ENCODE measurements at places on chromosomes 6 and 20.

- no peaks in the 10 kb centered on the region for H3K27me3 ChIP-seq
- H3K4me1 ChIP-seq: no peaks in the 10 kb centered on the region
- H3K36me3 ChIP-seq: no peaks in the 10 kb centered on the region
- no peak overlapping the region for H3K27ac ChIP-seq
Measured at GRCh38 chr6:23647045-23647444, 479.0 kb upstream of the NRSN1 start.

GRCh38 chr6:152836523-152836922 lies 85.9 kb downstream of the VIP start:
- no peak overlapping the region for H3K4me3 ChIP-seq
- H3K4me1 ChIP-seq: no peaks in the 10 kb centered on the region

DNA sequence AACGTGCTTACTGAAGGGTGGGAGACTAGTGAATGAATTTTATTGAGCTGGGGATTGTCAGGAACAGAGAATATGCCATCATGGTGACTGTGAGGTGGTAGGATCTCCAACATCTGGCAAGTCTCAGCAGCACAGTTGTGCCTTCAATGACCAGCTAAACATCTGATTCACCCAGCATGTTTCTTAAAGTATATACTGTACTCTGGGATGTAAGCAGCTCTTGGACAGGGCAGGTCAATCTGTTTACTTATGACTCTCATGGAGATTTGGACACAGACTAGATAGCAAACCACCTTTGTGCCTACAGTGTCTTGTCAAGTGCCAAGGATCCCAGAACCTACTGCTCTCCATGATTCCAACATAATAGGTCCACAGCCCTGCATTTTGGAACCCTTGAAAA lies 801.0 kb upstream of the CITED2 start:
- no peaks in the 10 kb centered on the region for H3K27me3 ChIP-seq
- no peak for DNase-seq
- no peaks in the 10 kb centered on the region for H3K36me3 ChIP-seq
- H3K4me3 ChIP-seq: no peak overlapping the region
- no peaks in the 10 kb centered on the region for H3K4me1 ChIP-seq

DNA sequence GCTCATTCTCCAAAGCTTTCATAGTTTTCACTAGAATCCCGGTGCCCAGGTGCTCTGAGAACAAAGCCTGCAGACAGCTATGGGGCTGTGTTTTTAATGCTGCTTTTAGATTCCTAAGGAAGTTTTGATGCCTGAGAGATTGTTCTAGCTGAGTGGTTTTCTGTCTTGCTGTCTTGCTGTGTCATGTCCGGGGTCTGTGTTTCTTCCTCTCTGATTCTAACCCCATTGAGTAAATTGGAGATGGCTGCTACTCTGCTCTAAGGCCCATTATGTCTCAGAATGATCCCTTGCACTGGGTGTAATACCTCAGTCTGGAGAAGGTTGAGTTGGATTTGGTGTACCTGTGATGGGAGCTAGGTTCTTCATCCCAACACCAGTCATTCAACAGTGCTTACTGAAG lies 63.4 kb downstream of the ARID1B start:
- H3K4me3 ChIP-seq: no peak overlapping the region
- peaks cover 36% of the 10 kb centered on the region for H3K36me3 ChIP-seq
- H3K27ac ChIP-seq: no peak overlapping the region
- no peaks in the 10 kb centered on the region for H3K27me3 ChIP-seq
- DNase-seq: no peak

DNA sequence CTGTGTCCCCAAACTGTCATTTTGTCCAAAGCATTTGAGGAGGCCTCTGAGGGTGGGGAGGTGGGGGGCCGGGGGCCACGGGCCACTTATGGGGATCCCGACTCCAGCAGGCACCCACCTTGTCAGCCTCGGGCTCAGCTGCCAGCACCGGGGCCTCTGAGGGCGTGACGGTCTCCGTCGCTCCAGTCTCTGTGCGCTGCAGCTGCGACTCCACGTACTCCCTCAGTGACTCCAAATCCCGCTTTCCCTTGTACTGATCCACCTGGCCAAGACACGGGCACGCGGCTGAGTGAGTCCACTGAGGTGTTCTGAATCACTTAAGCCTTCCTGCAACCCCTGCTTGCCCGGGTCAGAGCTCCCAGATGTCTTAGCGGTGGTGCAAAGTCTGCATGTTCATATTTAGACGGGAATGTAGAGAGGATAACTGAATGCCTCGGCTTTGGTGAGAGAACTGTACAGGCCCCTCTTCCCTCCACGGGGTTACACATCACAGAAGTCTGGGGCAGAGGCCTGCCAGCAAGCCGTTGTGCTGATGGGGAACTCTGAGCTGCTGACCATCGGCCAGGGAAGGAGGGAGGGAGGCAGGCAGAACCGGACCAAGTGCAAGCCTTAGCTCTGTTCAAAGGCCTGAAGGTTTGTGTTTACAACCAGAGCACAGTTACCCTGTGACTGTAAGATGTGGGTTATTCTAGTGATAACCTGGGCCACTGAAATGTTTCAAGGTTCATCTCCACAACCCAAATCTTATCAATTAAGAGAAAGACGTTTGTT lies 21.8 kb downstream of the TXNDC5 start:
- H3K36me3 ChIP-seq: peaks cover 100% of the 10 kb centered on the region
- no peaks in the 10 kb centered on the region for H3K4me1 ChIP-seq
- H3K4me3 ChIP-seq: no peak overlapping the region
- no peak overlapping the region for H3K27ac ChIP-seq
- no peak for DNase-seq

DNA sequence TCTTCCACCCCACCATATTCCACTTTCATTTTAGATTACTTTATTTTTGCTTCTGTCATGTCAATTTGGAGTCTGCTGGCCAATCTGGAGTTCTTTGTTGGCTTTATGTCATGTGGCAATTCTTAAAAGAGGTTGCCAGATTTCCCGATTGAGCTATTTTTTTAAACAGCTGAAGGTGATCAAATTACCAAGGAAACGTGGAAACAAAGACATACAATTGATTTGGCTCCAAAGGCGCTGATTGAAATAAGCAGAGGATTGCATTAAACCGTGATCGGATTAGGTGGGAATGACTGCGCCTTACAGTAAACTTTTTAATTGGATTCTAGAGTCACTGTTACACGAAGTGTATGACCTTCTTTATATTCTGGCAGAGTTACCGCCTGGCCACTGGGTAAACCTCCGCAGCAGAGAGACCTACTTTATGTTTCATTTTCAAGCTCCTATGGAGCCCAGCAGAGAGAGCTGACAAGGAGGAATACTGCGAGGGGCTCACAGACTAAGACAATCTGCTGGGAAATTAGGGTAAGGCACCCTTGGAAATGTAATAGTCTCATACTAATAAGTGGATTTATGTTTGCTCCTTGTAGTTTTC lies 37.9 kb downstream of the SIM1 start:
- no peaks in the 10 kb centered on the region for H3K36me3 ChIP-seq
- H3K27ac ChIP-seq: no peak overlapping the region
- H3K4me1 ChIP-seq: peaks cover 4% of the 10 kb centered on the region
- H3K4me3 ChIP-seq: no peak overlapping the region
- no peak for DNase-seq

DNA sequence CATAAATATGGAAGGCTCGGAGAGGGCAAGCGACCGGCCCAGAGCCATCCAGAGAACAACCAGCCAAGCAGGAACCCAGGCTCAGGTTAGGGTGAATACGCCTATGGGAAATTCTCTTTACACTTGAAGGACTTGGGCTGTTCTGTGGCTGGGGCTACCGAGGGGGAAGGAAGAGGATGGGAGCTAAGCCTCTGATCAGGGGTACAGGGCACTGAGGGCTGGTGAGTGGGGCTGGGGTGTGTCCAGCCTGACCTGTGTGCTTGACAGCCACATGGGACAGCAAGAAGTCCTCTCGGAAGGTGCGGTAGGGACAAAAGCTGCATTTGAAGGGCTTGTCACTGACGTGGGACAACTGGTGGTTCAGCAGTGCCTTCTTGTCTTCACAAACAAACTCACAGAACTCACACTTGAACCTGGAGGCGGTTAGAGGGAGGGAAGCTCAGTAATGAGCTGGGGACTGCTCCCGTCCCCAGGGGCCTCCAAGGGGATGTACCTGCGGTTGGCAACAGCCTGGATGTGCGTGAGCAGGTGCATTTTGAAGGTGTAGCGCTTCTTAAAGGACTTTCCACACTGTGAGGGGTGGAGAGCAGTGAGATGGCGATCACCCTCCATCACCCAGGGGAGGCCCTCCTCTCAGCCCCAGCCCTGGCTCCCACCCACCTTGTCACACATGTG lies 11.9 kb downstream of the ZNF335 start:
- DNase-seq: no peak
- H3K27ac ChIP-seq: no peak overlapping the region
- no peaks in the 10 kb centered on the region for H3K27me3 ChIP-seq
- no peak overlapping the region for H3K4me3 ChIP-seq

DNA sequence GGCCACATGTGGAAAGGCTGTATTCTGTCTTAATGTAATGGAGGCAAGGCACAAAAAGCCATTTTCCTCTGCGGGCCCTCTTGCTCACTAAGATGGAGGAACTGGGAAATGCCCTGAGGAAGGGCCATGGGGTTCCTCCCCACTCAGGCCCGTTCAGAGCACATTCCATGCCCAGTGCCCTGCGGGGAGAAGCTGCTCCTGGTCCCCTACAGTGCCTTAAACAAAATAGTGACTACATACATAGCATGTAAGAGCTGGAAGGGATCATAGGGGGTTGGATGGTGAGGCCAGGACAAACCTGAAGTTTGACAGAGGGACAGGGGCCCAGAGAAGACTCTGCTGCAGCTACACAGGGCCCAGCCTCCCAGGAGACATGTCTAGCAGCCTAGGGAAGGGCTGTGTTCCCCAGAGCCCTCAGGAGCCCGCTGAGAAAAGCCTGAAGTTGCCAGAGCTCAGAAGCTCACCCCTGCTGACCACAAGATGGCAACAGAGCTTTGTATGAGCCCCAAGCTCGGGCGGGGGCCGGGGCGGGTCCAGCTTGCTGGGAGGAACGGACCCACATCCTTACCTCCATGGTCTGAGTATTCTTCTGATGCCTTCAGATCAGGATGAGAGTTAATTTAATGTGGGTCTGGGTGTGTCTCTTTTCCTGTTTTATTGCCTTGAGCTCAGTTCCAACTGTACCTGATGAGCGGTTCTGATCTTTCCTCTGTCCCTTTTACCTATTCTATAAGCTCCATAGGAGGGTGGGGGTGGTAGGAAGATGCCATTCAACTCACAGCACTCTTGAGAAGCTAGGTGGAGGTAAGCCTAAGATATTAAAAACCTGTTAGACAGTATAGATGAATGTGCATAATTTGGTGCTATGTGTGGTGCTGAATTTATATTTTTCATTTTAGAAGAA lies 242.9 kb downstream of the CDC5L start:
- no peaks in the 10 kb centered on the region for H3K36me3 ChIP-seq
- no peaks in the 10 kb centered on the region for H3K4me1 ChIP-seq
- H3K27me3 ChIP-seq: peaks cover 4% of the 10 kb centered on the region
- peak; percentile 12 for DNase-seq
- H3K4me3 ChIP-seq: no peak overlapping the region

DNA sequence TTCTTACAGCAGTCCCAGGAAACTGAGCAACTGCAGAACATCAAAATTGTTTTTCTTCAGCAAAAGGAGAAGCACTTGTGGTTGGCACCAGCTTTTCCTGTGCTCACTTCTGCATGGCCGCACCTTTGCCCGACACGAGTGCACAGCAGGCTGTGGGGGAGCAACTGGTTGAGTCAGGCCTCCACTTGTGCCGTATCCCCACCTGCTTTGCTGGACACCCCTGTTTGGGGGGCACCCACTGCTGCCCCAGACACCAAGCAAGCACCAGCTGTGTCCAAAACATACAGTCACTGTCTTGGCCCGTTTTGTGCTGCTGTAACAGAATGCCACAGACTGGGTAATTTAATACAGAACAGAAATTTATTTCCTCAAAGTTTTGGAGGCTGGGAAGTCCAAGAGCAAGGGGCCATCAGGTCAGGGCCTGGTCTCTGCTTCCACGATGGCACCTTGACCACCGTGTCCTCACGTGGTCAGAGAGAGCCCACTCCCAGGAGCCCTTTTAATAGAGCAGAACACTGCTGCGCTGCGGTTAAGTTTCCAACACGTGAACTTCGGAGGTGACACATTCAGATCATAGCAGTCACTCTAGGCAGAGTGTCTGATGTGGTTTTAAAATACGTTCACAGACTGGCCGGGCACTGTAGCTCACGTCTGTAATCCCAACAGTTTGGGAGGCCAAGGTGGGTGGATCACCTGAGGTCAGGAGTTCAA lies 8.7 kb upstream of the GMEB2 start:
- DNase-seq: peak; percentile 80
- H3K27ac ChIP-seq: peak overlapping the region; percentile 92
- peaks cover 7% of the 10 kb centered on the region for H3K36me3 ChIP-seq
- no peaks in the 10 kb centered on the region for H3K27me3 ChIP-seq
- H3K4me1 ChIP-seq: peaks cover 42% of the 10 kb centered on the region

DNA sequence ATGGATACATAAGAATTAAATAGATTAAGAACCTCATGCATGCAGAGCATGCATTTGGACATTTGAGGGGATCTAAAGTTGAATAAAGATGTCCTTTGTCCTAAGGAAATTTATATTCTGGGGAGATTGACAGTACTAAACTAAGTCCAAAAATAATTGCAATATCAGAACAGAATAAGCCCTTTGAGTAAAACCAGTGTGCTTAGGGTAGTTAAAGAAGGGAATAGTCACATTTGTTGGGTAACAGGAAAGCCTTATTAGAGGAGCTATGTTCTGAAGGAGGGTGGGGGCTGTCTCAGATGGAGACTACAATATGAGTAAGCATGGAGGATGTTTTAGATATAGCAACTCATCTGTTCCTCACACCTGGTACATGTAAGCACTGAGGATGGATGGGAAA lies 35.8 kb downstream of the CDC5L start:
- H3K36me3 ChIP-seq: peaks cover 93% of the 10 kb centered on the region
- peaks cover 6% of the 10 kb centered on the region for H3K4me1 ChIP-seq
- H3K4me3 ChIP-seq: no peak overlapping the region
- no peak overlapping the region for H3K27ac ChIP-seq

GRCh38 chr6:169288591-169288990 lies 34.9 kb upstream of the THBS2 start:
- H3K36me3 ChIP-seq: no peaks in the 10 kb centered on the region
- no peaks in the 10 kb centered on the region for H3K27me3 ChIP-seq

DNA sequence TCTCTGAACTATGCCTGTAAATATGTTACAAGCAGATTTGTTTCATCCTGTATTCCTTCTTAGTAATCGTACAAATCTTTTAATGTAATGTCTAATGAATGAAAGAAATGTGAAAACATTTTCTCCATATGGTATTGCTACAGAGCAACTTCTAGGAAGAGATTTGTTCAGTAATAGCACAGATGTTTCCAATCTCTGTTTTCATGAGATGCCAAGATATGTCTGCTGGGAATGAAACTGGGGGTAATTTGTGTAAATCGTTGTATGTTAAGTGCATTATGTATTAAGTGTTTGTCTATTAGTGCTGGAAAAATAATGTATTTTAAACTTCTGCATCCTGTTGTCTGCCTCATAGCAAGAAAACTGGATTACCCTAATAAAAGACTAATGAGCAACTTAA lies 722.2 kb upstream of the EYS start:
- no peaks in the 10 kb centered on the region for H3K4me1 ChIP-seq
- no peak overlapping the region for H3K4me3 ChIP-seq
- no peak for DNase-seq
- no peak overlapping the region for H3K27ac ChIP-seq
- H3K36me3 ChIP-seq: no peaks in the 10 kb centered on the region
